ENCODE measurements at places on chromosomes 4 and X.

- no peak for DNase-seq
Measured at GRCh38 chrX:14872355-14872754, 514 bp downstream of the FANCB start.

DNA sequence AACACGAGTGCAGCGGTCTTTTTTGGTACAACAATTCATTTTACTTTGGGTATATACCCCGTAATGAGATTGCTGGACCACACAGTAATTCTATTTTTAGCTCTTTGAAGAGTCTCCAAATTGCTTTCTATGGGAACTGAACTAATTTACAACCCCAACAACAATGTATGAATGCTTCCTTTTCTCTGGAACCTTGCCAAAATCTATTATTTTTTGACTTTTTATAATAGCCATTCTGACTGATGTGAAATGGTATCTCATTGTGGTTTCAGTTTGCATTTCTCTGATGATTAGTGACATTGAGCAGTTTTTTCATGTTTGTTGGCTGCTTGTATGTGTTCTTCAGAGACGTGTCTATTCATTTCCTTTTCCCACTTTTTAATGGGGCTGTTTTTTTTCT lies 240.8 kb downstream of the STK32B start:
- DNase-seq: no peak

- no peak for DNase-seq
Measured at GRCh38 chr4:150096625-150097024, 18.4 kb downstream of the DCLK2 start.

- no peak for DNase-seq
Measured at GRCh38 chr4:143232277-143232676, 47.6 kb downstream of the USP38 start.

DNA sequence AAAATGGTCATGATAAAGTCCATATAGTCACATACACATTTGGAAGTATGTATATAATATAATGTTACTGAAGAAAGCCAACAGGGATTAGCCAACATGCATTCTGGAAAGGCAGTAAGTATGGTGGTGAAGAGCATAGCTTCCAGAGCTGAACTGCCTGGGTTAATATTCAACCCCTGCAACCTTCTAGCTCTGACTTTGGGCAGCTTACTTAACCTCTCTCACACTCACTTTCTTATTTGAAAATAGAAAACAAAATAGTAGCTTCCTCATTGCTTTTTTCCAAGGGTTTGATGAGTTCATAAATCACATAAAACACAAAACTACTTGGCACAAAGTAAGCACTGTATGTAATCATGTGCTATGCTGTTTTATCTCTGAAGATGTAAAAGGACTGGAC lies 216.4 kb downstream of the CHIC2 start:
- no peak for DNase-seq

GRCh38 chr4:41586675-41587225 lies 48.8 kb downstream of the LIMCH1 start:
- DNase-seq: no peak
